Temporal lobe (tissue), 4 donors: ENCODE measurements at places on chromosomes 1 and 21. TPM values are rescaled to one million over a fixed set of nuclear protein-coding genes. Genes with fewer than 3 reads are reported as not detected.

Gene LYPD8
- total RNA-seq, result not detected

Gene INTS11
- 38.4 TPM for total RNA-seq

Gene CD1D
- total RNA-seq, result 0.74 TPM

Gene ALPL
- total RNA-seq, result 2.5 TPM

Gene GIPC2
- 0.25 TPM for total RNA-seq

Gene S100A13
- 14.0 TPM for total RNA-seq

Gene NPR1
- 0.49 TPM for total RNA-seq

Gene WDR77
- 15.0 TPM for total RNA-seq

Gene MSH4
- 0.98 TPM for total RNA-seq

Gene CALML6
- under 0.01 TPM for total RNA-seq

Gene GBP6
- 0.25 TPM for total RNA-seq

Gene SMPDL3B
- total RNA-seq, result 0.25 TPM

Gene DCDC2B
- not detected for total RNA-seq

Gene HES3
- not detected for total RNA-seq

Gene RHBDL2
- total RNA-seq, result under 0.01 TPM

Gene MTARC1
- total RNA-seq, result 13.5 TPM

Gene RIPPLY3
- total RNA-seq, result under 0.01 TPM

Gene GPR25
- total RNA-seq, result 0.25 TPM
